ENCODE measurements at places on chromosomes 6 and 20. TPM values are rescaled to one million over a fixed set of nuclear protein-coding genes. Genes with fewer than 3 reads are reported as not detected.

MTFR2 gene
- total RNA-seq, result 6.4 TPM

KIAA1755 gene
- total RNA-seq, result 6.0 TPM

EFCAB8 gene
- not detected for total RNA-seq

PPIL6 gene
- total RNA-seq, result 0.58 TPM

TCF15 gene
- total RNA-seq, result 20.4 TPM

TMC2 gene
- not detected for total RNA-seq

MCCD1 gene
- total RNA-seq, result not detected

CFAP206 gene
- 0.97 TPM for total RNA-seq

DNA sequence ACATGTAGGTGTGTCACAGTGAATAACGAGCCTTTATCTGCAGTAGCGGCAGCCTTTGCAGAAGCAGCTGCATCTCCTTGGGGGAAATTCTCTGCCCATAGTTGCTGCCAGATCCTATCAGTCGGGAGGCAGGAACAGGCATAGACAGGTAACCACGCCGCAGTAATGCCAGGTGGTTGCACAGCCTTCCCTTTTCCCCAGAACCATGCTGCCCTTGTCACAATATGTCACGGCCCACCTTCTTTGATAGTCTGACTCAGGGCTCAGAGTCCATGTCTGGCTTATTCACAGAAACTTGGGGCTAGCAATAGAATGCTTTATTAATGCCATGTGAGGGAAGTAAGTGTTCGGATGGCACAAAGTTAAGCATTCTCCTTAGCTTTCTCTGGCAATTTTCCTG is 76.6 kb downstream of the F13A1 start:
- no peak for DNase-seq

GRCh38 chr20:7712661-7713060 is 227.6 kb downstream of the HAO1 start:
- DNase-seq, result no peak

GRCh38 chr6:29990931-29991330 is 48.6 kb downstream of the HLA-A start:
- no peak for DNase-seq

GRCh38 chr20:57402206-57403125 is 11.3 kb downstream of the RBM38 start:
- no peak for DNase-seq

GRCh38 chr20:23058240-23058639 is 8.8 kb upstream of the THBD start:
- DNase-seq, result no peak

DNA sequence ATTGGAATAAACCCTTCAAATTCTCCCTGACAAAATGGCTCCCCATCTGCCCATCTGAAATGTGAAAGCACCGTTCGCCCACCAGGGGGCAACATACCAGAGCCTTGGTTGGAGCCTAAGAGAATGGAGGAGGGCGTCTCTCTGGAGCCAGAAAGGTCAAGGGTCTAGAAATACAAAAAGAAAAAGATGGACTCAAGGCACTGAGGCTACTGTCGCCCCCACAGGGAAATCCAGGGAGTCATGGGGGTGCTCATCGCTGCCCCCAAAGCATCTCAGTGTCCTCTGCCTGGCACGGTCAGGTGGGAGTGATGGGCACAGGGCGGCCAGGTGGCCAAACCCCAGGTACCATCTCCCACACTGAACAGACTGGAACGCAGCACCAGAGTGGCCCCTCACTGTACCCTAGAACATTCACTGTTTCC is 136.3 kb downstream of the ZMYND8 start:
- no peak for DNase-seq

DNA sequence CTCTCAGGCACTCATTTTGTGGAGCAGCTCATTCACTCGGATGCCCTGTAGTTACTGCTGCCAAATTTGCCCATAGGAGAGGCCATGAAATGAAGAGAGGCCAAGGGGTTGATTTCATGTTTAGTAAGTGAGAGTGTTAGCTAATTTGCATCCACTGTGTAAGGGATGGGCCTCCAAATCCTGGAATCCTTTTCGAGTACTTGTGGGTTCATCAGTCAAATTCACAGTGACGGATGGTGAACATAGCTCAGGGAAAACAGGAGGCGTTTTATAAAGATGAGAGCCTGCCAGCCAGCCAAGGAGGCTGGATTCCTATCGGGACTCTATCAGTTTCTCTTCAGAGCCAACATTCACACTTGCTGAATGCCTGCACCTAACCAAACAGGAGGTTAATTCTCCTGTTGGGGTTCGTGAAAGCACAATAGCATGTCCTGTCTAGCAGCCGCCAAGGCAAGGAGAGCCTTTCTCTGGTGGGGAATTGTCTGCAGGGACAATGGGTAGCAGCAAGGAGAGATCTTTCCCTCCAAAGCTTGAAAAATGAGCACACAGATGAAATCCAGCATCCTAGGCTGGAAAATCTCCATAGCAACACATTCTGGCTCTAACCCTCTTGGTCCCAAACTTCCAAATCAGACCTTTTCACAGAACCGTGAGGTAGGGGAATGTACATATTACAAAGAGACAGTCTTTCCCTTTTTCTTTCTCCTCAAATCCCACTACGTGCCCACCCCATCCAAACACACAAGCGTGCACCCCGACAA is 231.4 kb upstream of the ECI2 start:
- no peak for DNase-seq

DNA sequence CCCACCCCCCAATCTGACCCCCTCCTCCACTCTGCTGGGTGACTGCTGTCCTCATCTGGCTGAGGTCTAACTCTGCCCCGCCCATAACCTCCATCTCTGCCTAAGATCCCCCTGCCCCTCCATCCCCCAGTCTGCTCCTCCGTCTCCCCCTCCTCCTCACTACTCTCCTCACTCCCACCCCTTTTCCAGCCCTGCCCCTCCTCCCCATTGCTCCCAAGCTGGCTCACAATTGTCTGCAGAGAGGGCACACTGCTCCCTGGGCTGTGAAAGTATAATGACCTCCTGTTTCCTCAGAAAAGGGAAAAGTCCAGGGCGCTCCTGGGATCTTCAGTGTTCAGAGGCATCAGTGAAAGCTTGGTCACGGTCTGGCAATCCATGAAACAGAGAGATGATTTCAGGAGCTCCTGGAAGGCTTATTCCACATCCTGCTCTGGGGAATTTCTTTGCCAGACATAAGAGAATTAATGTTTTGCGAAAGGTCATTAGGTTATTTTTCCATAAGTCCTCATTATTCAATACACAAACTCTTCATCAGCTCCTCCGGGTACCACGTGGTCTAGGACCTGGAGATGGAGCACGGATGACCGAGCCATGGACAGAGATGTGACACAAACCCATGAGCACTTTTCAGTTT is 21.5 kb downstream of the CST5 start:
- DNase-seq, result no peak

DNA sequence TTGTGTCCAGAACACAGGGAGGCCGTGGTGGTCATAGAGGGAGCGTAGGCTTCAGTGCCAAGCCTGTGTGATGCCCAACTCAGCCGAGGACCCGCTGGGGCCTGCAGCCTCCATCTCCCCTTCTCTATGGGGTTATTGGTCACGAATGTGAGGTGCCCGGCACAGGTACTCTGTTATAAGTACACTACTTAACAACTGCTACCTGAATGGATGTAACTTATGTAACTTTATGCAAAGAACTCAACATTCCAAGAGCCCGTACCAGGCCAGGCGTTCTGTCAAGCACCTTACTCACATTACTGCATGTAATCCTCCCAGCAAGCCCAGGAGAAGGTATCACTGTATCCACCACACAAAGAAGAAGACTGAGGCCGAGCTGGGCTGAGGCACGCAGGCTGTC is 24.5 kb upstream of the TBXT start:
- no peak for DNase-seq

GRCh38 chr6:85111481-85112011 is 338.3 kb upstream of the NT5E start:
- DNase-seq, result no peak

DNA sequence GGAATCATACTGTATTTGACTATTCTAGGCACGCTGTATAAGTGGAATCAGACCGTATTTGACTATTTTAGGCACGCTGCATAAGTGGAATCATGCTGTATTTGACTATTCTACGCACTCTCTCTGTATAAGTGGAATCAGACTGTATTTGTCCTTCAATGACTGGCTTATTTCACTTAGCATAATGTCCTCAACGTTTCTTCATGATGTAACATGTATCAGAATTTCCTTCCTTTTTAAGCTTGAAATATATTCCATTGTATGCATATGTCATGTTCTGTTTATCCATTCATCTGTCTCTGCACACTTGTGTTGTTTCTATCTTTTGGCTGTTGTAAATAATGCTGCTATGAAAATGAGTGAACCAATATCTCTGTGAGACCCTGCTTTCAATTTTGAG is 5.7 kb downstream of the CCDC170 start:
- no peak for DNase-seq

DNA sequence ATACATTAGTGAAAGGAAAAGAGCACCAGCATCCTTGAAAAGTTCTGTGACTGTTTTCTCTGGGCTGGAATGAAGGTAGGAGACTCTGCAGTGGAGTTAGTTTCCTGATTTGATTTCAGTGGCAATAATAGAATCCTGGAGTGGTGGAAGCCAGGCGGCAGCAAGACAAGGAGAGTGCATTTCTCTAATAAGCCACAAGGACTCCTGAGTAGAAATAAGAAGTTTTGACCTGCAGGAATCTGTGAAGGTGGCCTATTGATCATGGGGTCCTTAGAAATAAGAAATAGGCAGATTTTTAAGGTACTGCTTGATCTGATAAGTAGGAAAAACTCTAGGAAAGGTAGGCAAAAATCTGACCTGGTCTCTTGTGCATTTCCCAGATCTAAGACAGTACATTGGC is 68.4 kb upstream of the ELOVL5 start:
- DNase-seq, result no peak

DNA sequence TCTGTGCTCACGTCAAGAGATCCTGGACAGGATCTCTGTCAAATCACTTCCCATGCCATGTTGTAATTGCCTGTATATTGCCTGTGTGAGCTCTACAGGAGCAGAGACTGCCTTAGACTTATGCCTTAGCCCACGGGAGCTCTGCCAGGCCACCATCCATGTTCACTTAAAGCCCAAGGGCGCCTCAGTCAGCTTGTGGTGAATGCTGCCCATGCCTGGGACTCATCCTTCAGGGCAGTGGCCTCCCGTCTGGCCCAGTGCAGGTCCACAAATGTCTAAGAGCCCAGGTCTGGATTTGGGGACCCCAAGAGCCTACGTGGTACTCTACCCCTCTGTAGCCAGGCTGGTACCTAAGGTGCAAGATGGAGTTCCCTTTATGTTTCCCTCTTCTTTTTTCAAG is 22.4 kb upstream of the BPIFA2 start:
- no peak for DNase-seq

DNA sequence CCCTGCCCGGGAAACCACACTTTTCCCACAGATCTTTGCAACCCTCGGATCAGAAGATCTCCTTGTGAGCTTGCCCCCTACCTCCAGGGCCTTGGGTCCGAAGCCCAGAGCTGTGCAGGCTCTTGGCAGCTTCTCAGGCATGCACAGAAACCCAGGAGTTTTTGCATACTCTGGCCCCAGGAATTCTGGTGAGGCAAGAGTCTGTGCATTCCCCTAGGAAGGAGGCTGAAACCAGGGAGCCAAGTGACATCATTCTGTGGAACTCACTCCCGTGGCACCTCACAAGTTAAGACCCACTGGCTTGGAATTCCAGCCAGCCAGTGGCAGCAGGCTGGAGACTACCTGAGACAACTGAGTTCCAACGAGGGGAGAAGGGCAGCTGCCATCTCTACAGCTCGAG is 100.1 kb downstream of the TNFRSF21 start:
- no peak for DNase-seq

GRCh38 chr6:64143101-64143500 is 507.5 kb downstream of the PHF3 start:
- DNase-seq, result no peak

- no peak for DNase-seq
Observed at GRCh38 chr6:125636671-125637070, 112.8 kb upstream of the HEY2 start.

DNA sequence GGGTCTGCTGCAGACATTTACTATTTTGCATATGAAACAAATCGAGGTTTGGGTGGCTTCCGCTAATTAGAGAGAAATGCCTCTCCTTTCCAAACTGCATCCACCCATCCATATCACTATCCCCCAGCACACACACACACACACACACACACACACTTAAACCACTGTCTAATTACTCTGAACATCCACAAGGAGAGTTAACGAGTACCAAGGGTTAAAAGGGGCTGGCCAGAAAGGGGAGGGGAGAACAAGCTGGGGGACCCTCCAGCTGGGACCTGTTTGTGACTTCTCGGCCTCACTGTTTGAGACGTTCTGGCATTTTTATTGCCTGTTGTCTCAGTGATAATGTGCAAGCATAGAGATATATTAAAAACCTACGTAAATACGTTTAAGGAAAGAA is 261.2 kb downstream of the FOXC1 start:
- no peak for DNase-seq

DNA sequence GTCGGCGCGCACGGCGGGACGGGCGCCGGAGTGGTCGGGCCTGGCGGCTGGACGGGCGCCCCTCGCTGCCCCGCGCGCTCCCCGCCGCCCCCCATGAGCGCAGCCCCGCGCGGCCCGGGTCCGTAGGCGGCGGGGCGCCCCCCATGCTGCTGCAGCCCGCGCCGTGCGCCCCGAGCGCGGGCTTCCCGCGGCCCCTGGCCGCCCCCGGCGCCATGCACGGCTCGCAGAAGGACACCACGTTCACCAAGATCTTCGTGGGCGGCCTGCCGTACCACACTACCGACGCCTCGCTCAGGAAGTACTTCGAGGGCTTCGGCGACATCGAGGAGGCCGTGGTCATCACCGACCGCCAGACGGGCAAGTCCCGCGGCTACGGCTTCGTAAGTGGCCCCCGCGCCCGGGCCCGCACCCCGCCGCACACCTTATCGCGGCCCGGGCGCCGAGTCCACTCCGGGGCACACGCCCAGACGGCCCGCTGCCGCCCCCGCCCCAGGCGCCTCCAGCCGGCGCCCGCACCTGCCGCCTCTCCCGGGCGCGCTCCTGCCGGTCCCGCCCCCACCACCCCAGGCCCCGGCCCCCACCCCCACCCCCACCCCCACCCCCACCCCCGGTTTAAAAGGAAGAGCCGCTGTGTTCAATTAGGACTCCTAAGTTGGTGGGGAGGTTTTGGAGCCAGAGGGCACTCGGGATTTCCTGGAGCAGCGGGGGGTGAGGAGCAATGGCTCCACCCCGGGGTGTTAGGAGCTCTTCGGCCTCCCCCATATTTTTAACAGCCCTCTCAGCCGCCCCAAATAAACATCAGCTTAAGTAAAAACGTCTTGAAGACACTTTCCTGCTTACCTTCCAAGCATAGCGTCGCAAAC is 474 bp downstream of the RBM38 start:
- no peak for DNase-seq

- no peak for DNase-seq
Observed at GRCh38 chr20:62046431-62046830, 19.2 kb downstream of the TAF4 start.

GRCh38 chr6:157152556-157152955 is 170.8 kb downstream of the TMEM242 start:
- no peak for DNase-seq

DNA sequence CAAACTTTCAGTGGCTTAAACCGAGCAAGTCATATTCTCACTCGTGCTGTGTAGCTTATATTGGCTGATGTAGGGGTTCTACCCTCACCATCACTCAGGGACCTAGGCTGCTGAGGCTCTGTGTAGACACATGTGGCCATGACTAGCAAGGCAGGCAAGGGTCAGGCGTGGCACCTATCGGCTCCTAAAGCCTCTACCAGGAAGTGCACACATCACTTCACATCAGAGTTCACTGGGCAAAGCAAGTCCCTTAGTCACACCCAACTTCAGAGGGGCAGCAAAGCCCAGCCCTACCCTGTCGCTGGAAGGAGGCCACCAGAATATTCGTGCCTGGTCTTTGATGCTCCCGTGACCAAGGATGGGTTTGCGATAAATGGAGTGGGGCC is 42.9 kb downstream of the PPP1R14C start:
- DNase-seq, result no peak
